ENCODE measurements at places on chromosomes 1 and 21.

- no peak for DNase-seq
Observed at GRCh38 chr1:100708476-100709062, 11.0 kb upstream of the VCAM1 start.

DNA sequence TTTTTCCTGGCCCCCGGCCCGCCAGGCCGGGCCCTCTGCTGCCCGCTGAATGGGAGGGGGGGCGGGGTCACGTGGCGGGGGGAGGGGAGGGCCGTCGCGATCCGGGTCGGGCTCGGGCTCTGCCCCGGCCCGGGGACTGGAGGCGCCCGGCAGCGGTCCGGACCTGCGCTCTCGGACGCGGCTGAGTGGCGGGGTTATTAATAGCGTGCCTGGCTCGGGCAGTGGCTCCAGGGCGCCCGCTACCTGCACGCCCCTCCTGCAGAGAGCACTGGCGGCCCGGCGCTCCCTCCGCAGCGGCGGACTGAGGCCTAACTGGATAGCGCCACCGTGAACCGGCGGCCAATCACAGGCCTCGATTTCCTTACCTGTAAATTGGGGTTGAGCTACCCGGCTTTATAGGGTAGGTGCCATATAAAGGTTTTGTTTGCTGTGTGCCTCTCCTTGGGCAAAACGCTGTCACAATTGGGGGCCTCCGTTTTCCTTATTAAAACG is 28.1 kb downstream of the AHDC1 start:
- DNase-seq, result no peak

- DNase-seq, result no peak
Observed at GRCh38 chr21:45363921-45364467, 41.0 kb upstream of the COL18A1 start.

DNA sequence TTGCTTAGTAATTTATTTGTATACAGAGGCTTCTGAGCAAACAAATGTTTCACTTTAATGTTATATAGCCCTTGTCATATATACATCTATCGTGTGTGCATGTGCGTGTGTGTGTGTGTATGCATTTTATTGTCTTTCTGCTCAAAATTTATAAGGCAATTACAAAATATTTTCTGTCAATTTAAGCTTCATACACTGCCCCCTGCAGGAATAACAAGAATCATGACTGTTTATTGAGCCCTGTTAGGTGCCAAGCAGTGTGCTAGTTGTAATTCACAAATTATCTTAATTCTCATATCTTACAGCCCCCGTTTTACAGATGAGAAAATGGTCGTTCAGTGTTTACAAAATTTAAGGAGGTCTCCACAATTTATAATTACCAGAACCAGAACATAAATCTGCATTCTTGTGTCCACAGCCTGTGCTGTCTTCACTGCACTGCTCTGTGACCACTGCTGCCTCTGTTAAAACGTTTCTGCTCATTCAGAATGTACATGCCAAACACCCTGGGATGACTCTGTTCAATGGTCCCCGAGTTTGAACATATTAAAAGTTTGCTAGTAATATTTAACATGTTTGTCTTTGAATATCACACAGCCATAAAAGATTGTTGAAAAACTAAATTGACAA is 181.3 kb downstream of the ATP6V1G3 start:
- DNase-seq, result no peak

GRCh38 chr1:34686531-34686930 is 68.3 kb upstream of the GJB5 start:
- no peak for DNase-seq

- no peak for DNase-seq
Observed at GRCh38 chr1:33727310-33727709, 136.6 kb upstream of the HMGB4 start.

DNA sequence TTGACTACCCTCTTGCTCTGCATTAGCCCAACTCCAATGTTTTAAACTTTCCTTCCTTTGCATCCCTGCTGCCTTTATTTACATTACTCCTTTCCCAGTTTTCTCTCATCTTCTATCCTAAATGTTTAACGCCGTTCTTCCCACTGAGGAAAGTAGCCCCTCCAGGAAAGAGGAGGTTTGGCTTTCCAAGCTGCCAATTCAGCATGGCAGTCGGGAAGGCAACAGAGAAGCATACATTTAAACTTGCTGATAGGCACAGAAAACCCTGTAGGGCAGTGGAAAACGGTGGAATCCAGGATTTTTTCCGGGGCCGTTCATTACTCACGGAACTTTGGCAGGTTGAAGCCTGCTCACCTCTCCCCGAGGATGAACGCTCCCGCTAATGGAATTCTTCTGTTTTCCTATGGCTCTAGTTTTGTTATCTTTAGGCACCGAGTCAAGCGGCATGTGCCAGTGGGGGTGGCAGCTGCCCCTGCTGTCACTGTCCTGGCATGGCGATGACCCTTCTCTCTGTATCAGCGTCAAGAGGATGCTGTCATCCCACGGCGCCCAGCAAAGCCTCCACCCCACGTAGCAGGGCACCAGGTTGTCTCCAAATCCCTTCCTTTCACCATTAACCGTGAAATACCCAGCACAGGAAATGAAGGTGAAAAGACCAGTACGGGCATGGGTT is 48.3 kb downstream of the ZBTB18 start:
- DNase-seq, result no peak

DNA sequence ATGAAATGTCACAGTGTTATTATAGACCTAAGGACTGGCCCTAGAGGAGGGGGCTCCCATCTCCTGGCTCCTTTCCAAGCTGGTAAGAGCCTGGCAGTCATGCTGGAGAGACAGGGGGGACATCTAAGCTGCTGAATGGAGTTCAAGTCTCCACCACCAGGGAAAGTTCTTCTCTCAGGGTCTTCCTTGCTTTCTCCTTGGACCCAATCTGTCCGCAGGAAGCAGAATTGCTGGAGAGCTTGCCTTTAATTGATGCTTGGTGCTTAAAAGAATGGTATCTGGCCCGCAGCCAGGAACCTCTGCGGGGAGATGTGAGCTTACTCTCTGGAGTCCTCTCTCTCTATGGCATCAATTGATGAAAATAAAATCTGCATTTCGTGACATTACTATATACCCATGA is 25.1 kb downstream of the IRF2BP2 start:
- DNase-seq, result no peak

DNA sequence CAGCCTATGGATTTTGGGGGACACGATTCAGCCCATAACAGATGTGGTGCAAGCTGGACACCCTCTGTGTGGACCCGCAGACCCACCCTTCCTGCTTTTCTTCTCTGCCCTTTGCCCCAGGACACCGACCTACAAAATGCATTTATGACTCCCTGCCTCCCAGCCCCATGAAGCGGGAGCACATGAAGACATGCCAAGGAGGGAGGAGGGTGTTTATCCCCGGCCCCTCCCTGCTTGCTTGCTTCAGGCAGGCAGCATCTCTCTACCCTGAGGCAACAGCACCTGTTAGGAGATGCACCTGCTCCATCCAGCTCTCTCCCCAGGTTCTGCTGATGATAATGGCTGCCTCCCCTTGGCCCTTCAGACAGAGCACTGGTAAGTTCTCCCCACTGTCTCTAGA is 187.5 kb downstream of the PSMG1 start:
- DNase-seq, result no peak

DNA sequence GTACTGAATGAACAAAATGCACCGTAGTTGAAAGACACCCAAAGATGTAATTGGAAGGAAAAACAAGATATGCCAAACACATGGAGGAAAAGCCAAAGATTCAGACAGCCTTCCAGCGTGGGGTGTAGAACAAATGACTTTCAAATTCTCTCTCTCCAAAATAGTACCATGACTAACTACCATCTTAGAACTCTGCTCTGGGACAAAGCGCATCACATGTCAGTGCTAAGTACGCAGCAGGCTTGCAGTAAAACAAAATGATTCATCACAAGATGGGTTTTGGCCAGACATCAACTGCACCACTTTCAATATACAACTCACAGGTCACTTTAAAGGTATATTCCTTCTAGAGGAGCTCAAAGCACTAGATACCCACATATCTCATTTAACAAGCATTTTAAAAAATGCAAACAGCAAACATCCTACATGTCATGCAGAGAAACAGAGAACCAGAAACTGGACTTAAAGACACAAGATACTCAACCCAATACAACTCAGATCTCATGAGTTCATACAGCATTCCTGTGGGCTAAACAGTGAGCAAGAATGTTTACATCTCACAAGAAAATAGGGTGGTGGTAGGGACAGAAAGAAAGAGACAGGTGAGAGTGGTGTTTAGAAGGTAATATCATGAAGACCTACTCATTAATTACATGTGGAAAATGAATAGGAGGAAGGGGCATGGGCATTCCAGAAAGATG is 75.7 kb downstream of the BCAR3 start:
- DNase-seq, result no peak

DNA sequence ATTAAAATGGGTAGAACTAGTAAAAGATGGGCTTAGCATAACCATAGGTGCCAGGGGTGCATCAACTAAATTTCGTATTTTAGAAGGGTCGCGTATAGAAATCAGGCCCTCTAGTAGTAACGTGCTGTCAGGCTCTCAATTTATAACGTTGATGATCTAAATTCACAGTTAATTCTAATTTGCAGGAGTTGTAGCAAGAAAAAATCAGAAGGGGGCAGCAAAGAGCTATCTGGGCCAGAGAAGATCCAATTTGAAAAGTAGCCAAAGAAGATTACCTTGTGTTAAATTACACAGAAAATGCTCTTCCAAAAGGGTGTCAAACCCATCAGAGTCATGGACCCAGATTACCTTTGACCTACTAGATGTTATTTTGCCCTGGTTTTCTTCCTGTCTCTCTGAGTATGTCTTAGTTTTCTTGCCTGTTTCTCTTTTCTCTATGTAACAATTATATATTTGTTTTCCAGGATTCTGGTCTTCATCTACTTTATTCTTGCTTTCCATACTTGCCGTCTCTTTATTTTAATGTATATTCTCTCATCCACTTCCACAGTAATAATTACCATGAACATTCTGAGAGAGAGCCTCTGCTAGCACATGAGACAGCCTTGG is 1030.9 kb downstream of the AMY1C start:
- no peak for DNase-seq

GRCh38 chr1:213983493-213984386 is 4.0 kb upstream of the PROX1 start:
- DNase-seq, result no peak

DNA sequence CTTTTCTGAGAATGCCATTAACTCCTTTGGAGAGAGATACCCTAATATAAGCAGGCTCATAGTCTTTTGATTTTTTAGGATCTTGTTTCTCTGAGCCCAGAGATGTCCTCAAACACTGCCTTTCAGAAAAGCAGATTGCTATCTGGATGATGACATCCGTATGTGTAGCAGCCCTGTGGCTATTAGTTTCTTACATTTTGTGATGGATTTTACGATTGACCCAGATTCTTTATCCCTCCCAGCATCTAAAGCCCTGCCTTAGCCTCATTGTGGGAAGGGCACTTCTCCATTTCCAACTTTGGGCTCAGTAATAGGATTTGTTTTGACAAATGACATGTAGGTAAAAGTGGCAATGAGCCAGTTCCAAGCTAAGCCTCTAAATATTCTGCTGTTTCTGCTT is 300.3 kb downstream of the TTLL7 start:
- DNase-seq, result no peak

DNA sequence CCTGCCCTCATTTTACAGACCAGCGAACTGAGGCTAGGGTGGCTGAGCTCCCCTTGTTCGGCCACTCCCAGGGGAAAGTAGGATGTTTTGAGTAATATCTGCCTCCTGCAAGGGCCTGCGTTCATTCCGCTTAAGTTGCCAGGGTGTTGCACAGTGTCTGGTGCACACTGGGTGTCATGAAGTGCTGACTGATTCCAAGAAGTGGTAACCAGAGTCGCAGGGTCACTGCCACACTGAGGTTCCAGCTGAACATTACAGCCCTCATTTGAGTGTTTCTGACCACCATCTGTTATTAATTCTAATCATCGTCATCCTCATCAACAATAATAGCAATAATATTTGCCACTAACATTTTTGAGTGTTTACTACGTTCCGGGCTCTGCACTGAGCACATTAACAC is 250.6 kb downstream of the KAZN start:
- DNase-seq, result no peak

- DNase-seq, result no peak
Observed at GRCh38 chr21:17709266-17709611, 96.5 kb upstream of the BTG3 start.

All from T-helper 9 cell (primary cell).